Pancreas (tissue), 10 donors: ENCODE measurements at places on chromosomes 4 and X. TPM values are rescaled to one million over a fixed set of nuclear protein-coding genes. Genes with fewer than 3 reads are reported as not detected.

SPANXD gene
- not detected for total RNA-seq

FAM9C gene
- not detected for total RNA-seq

PABPC4L gene
- 0.56 TPM for total RNA-seq

TMSB15B gene
- 0.28 TPM for total RNA-seq

DNA sequence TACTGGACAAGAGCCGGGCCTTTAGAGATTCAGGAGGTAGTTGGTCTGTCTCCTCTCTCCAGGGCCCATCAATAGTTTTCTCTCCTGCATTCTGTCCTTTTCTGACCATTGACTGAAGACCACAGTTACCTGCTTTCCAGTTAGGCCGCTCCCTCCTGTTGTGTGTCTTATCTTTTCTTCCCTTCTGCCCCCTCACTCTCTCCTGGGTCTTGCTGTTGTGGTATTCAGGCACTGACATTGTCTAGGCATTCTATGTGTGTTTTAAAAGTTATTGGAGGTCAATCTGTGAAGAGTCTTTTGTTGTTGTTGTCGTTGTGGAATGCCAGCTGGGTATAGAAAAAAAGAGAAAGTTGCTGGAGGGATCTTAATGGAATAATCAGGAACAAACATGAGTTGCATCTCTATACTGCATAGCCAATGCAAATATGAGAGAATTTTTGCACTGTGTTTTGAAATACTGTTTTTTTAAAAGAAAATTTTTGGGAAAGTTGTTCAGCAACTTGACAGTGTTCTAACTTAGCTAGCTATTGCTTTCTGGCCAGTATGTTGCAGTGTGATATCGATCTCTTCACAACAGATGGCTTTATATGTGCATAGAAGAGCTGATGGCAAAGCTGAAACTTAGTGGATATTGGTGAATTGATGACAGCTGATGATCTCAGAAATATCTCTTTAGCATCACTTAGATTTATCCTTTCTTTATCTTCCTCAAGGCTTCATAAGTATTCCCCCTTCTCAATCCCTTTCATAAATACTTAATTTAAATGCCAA lies 240.7 kb downstream of the C4orf33 start:
- DNase-seq = no peak
- no peaks in the 10 kb centered on the region for H3K27me3 ChIP-seq
- no peaks in the 10 kb centered on the region for H3K36me3 ChIP-seq
- no peak overlapping the region for H3K4me3 ChIP-seq

DNA sequence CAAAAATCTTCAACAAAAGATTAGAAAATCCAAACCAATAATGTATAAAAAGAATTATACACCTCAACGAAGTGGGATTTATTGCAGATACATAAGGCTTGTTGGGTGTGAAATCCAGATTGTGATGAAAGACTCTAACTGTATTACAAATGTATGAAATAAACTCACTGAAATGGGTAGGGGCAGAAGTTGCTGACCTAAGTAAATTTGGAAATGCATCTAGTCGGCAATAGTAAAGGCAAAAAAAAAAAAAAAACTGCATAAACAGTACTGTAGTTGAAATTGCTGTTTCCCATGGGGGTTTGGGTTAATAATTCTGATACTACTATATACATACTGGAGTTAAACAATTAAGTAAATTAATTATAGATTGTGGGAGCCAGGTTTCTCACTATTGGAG lies 130.7 kb upstream of the MAGEB18 start:
- DNase-seq = no peak
- no peak overlapping the region for H3K4me3 ChIP-seq
- H3K4me1 ChIP-seq = no peaks in the 10 kb centered on the region
- no peaks in the 10 kb centered on the region for H3K36me3 ChIP-seq
- no peaks in the 10 kb centered on the region for H3K27me3 ChIP-seq
- no peak overlapping the region for H3K27ac ChIP-seq
